NCI-H510A (cell line): ENCODE measurements at places on chromosomes 1 and 21.

DNA sequence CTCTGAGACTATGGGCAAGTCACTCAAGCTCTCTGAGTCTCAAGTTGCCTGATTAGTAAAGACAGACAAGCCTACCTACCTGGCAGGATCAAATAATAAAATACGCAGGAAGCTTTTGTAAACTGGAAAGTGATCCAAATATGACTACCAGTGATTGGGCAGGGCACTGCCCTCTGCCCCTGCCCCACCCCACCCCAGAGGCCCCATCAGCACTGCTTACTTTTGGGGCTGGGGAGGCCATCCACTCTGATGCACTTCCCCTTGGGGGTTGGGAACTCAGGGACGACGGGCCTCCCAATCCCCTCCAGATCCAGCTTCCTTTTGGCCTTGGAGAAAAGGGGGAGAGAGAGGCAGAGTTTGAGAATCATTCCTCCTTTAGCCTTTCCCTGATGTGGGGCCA, 6.9 kb downstream of the E2F2 start:
- DNase-seq, result no peak

- no peak for DNase-seq
Measured at GRCh38 chr21:35063428-35064172, 14.5 kb upstream of the RUNX1 start.

GRCh38 chr1:61356995-61357394, 274.6 kb downstream of the NFIA start:
- no peak for DNase-seq

GRCh38 chr1:178143730-178144690, 50.1 kb downstream of the RASAL2 start:
- no peak for DNase-seq

DNA sequence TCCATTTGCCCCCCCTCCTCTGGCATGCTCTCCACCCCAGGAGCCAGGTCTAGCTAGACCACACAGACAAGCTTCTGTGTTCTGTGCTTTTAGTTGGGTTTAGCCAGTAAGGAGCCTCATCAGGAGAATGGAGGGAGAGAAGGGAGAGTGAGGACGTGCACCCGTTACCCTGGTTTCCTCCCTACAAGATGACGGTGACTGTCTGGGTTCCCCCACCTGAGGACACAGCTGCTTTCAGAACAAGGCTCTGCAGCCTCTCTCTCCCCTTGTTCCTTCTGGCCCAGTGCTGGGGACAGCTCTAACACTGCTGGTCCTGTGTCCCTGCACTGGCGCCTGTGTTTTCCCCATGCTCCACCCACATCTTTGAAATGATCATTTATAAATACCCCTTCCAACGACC, 184.4 kb upstream of the GALNT2 start:
- DNase-seq, result no peak

- no peak for DNase-seq
Measured at GRCh38 chr1:68919075-68919474, 422.2 kb upstream of the DEPDC1 start.

- no peak for DNase-seq
Measured at GRCh38 chr21:45253180-45253579, 34.5 kb downstream of the POFUT2 start.

- no peak for DNase-seq
Measured at GRCh38 chr1:189269011-189269410, 1208.7 kb downstream of the BRINP3 start.

- DNase-seq, result no peak
Measured at GRCh38 chr1:208183977-208184911, 59.9 kb downstream of the PLXNA2 start.

GRCh38 chr1:228987286-228987685, 252.0 kb downstream of the RHOU start:
- no peak for DNase-seq

GRCh38 chr1:96703186-96703585, 18.4 kb upstream of the PTBP2 start:
- no peak for DNase-seq

GRCh38 chr1:99535470-99536164, 110.3 kb upstream of the PALMD start:
- no peak for DNase-seq

DNA sequence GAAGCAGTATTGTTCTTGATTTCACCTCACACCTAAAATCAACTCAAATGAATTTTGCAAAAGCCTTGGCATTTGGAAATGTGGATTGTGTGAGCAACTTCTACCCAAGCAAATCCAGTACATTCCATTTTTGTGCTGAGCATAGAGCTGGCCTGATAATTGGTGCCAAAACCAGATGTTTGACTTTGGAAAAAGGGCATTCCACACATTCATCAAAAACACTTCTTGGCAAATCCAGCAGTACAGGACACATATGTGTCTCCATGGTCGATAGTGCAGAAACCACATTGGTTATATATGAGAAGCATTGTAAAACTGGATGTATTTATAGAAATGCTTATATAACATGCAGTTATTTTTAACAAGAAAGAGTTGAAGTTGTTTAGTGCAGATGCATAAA, 210.4 kb downstream of the KCNK2 start:
- no peak for DNase-seq
